ENCODE measurements at places on chromosomes 2 and 18.

DNA sequence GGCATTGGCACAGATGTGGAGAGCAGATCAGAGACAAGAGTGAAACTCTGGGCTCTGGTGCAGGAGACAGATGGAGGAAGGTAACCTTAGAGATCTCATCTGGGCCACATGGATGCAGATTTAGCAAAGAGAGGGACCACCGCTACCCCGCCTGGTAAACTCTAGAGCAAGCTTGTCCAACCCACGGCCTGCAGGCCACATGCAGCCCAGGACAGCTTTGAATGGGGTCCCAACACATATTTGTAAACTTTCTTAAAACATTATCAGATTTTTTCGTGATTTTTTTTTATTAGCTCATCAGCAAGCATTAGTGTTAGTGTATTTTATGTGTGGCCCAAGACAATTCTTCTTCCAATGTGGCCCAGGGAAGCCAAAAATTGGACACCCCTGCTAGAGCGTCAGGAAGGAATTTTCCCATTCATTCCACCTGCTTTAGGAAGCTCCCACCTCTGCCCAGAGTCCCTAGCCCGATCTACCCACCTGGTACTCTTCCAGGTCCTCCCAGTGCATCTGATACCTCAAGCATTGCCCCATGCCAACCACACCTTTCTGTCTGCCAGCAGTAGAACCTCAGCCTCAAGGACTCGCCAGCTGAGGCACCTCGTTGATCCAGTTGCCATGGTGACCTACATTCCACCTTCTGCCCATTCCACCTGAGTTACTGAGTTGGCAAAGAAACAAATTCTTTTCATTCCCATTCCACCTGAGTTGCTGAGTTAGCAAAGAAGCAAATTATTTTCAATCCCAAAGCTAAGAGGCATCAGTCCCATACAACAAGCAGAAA is at the start of gene CIB4:
Gene CIB4 (minus strand): TSS at position 586 of the 784 bp plus-strand sequence. CDS start 52 bp downstream, at position 534.
- no peak for DNase-seq

DNA sequence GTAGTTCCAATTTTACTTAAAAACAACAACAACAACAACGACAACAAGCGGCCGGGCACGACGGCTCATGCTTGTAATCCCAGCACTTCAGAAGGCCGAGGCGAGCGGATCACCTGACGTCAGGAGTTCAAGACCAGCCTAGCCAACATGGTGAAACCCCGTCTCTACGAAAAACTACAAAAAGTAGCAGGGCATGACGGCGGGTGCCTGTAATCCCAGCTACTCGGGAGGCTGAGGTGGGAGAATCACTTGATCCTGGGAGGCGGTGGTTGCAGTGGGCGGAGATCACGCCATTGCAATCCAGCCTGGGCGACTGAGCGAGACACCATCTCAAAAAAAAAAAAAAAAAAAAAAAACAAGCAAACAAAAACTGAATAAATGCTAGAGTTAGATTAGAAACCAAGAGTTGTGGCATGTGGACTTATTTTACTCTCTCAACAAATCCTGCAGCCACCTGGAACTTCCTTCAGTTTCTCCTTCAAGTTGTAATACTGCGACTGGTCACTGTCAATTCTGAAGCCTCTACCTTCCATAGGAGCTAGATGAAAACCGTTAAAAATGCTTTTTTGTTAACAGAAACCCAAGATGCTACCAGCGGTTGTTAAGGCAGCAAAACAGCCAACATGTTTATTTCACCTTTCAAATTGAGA is 1.3 kb downstream of the ATP5F1A start:
- peak; percentile 4 for DNase-seq

GRCh38 chr2:235051436-235052260 is 99.8 kb downstream of the SH3BP4 start:
- DNase-seq, result no peak

GRCh38 chr18:68922392-68922791 is 124.5 kb downstream of the CCDC102B start:
- DNase-seq, result no peak

GRCh38 chr18:62324181-62324828 is 805 bp upstream of the TNFRSF11A start:
- DNase-seq, result no peak

- no peak for DNase-seq
Measured at GRCh38 chr2:191832668-191833067, 14.2 kb downstream of the CAVIN2 start.

DNA sequence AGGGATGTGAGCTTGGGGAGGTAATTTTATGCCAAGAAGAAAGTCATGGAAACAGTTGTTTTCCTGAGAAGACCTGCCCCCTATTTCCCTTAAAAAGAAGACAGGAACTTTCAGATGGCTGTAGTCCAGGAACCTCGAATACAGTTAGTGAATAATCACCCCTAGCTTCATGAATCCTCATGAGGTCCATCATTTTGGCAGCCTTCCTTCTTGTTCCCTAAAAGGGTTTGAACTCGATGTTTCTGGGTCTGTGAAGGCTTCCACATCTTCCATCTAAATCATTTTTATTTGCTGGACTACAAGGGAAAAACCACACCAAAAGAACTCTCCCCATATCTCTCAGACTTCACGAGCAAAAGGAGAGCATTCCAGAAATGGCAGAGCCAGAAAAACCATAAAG is 290.8 kb downstream of the SLC4A3 start:
- DNase-seq, result no peak

DNA sequence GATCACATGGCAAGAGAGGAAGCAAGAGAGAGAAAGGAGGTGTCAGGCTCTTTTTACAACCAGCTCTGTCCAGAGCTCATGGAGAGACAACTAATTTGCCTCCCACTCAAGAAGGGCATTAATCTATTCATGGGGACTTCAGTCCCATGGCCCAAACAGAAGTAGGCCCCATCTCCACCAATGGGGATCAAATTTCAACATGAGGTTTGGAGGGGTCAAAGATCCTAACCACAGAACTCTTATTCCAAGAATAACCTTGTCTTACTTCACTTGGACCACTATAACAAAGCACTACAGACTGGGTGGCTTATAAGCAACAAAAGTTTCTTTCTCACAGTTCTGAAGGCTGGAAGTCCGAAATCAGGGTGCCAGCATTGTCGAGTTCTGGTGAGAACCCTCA is 31.8 kb downstream of the GRB14 start:
- peak; percentile 42 for DNase-seq

DNA sequence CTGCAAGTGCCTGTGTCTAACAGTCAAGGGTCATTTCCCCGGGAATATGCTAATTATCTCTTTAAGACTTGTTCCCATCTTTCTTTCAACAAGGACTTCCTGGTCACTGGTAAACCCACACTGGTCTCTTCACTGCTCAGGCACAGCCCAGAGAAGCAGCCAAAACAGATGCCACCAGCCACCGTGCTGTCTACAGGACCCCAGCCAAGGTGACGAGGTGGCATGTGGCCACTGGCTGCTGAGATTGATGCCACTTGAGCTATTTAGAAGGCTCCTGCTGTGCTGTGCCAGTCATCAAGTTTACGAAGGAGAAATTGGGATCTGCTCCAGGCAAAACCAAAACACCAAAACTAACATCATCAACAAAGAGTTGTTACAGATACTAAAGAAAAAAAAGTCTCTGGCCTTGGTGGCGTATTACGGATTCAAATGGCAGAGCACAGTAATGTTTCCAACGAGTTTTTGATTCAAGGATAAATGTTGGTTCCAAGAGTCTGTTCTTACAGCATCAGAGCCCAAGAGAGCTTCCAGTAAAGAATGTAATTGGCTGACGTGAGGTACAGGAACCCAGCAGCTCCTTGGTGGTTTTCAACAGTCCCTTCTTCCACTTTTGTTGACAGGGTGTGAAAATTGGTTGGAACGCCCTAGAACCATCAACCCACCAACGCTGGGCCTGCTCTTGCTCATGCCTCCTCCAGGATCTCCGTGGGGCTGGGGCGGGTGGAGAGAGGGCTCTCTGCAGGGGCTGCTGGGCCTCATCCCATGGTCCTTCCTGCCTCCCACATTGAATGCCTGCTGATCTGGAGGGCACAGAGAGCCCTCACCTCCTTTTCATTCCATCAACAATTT is 63.7 kb upstream of the ZCCHC2 start:
- no peak for DNase-seq

DNA sequence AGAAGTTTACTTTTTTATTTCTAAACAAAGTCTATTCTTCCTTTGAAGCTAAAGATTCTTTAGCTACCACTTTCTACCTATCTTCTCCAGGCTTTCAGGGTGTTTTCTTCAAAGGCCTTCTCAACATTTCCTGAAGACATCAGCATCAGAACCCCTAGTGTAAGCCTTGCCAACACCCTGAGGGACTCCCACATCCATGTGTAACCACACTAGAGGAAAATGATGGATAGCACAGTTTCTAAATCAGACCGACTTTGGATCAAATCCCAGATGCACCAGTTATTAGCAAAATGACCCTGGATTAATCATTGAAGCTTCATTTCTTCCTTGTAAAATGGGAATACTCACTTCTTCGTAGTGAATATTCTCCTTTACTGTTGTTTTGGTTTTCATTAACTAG is 4.7 kb upstream of the TTN start:
- DNase-seq, result no peak

- DNase-seq, result no peak
Measured at GRCh38 chr2:176961775-176962619, 250.6 kb upstream of the HNRNPA3 start.

- peak; percentile 98 for DNase-seq
Measured at GRCh38 chr2:19801367-19802080, 100.3 kb downstream of the TTC32 start.

- DNase-seq, result no peak
Measured at GRCh38 chr2:240915526-240916341, 9.6 kb downstream of the CROCC2 start.

All from EH (cell line).